ENCODE measurements at places on chromosomes 7 and 10.

GRCh38 chr10:62000037-62000603 is 98.6 kb downstream of the ARID5B start:
- peak; percentile 45 for DNase-seq

- no peak for DNase-seq
Observed at GRCh38 chr7:109387530-109387929, 817.9 kb downstream of the DNAJB9 start.

- DNase-seq = no peak
Observed at GRCh38 chr10:126945351-126946030, 40.3 kb downstream of the DOCK1 start.

GRCh38 chr10:33134011-33134751 is 176.2 kb upstream of the ITGB1 start:
- DNase-seq = no peak

- no peak for DNase-seq
Observed at GRCh38 chr10:71950683-71951082, 13.5 kb upstream of the CHST3 start.

- no peak for DNase-seq
Observed at GRCh38 chr10:119454316-119454715, 88.2 kb downstream of the RGS10 start.

Data from GM13976 (cell line).